NCI-H1092 (cell line): ENCODE measurements at places on chromosomes 5 and 9.

DNA sequence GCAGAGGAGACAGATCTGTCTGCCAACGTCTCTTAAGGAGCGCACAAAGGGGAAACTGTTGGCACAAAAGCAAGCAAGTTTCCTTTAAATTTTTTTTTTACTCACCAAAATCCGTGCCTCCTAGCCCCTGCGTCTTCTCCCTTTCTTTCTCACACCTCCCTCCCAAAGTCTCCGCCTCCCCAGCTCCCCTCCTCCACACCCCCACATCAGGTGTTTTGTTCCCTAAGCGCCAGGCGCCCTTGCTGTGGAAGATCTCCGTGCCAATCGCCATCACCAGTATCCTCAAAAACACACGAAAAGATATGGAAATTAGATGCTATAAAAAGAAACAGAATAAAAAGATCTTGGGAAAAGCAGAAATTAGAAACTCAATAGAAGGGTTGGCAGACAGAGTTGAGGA is 87.6 kb downstream of the DRD1 start:
- no peak for DNase-seq

DNA sequence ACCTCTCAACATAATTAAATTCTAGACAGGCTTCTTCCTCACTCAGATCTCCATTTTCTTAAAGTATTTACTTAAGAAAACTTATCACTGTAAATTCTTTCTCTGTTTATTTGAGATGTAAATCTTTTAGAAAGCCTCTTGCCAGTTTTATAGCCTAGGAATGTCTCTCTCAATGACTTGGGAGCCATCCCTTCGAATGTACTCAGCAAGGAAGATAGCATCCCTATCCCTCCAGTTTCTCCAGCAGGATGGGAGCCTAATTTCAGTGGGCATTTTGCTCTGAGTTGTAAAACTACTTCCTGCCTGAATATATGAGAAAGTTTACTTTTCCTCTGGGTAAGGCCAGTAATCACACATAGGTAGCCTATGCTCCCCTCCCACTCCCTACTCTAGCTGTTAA is 558.5 kb upstream of the ARRDC3 start:
- no peak for DNase-seq

GRCh38 chr5:157177953-157178352 is 2.7 kb upstream of the ITK start:
- DNase-seq, result no peak

- no peak for DNase-seq
These were observed 308.0 kb downstream of the MCTP1 start for GRCh38 chr5:94976853-94977252.

DNA sequence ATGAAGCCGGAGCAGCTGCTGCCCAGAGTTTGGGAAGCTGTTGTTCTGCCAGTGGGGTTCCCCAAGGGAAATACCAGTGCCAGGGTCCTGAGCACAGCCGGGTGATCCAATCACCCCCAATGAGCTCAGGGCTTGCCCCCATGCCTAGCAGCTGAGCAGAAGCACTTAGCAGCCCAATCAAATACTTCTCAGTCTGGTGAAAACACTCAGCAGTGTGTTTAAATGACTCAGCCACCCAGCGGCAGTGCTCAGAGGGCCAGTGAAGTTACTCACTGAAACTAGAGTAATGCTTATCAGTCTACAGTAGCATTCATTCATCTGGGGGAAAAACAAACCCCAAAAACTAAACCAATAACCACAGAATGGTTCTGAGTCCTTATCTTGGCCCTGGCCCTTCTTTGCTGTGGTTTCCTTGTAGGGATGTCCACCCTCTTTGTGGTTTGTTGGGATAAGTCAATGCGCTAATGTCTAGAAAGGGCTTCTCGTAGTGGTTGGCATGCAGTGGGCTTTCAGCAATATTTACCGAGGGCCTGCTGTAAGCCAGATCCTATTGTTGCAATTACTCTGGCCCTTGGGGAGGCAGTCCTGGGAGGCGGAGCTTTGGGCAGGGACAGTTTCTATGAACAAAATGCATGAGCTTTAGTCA is 43.1 kb downstream of the LHX2 start:
- peak; percentile 41 for DNase-seq

- DNase-seq, result no peak
These were observed 197.2 kb downstream of the NXNL2 start for GRCh38 chr9:88732128-88732527.

DNA sequence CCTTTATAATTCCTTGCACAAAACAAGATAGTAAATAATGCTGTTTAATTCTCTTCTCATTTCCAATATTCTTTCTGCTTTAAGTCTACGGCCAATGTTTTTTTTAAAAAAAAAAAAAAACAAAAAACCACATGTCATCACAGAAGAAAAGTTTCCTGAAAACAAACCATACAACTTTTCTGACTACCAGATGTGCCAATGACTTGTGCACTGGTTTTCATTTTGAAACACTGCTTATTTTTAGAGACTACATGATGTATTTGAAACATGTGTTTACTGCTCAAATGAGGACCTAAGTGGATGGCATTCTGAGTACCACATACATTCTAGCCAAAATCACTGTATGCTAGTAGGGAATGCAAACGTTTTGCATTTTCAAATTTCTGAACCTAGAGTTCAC is 167.9 kb downstream of the GLIS3 start:
- DNase-seq, result no peak

DNA sequence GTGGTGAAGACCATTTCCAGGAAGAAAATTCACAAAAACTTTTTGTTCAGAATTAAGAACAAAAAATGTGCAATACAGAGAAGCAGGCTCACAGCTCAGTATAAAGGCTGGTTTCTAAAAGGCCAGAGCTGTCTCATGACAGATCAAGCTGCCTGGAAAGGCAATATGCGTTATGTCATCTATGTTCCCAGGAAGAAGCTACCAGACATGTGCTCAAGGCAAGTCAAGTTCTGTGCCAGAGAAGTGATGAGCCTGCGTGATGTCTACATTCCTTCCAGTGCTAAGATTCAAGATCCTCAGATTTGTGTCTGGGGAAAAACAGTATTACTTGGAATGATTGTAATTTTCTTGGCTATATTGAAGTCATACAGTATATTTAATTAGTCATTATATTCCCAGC is 104.3 kb downstream of the PDE4D start:
- no peak for DNase-seq

DNA sequence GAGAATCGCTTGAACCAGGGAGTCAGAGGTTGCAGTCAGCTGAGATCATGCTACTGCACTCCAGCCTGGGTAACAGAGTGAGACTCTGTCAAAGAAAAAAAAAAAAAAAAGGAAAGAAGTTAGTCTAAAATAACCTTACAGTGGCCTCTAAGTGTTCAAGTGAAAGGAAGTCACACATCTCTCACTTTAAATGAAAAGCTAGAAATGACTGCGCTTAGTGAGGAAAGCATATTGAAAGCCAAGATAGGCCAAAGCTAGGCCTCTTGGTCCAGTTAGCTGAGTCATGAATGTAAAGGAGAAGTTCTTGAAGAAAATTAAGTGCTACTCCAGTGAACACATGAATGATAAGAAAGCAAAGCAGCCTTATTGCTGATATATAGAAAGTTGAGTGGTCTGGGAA is 38.1 kb downstream of the ITGA1 start:
- no peak for DNase-seq

DNA sequence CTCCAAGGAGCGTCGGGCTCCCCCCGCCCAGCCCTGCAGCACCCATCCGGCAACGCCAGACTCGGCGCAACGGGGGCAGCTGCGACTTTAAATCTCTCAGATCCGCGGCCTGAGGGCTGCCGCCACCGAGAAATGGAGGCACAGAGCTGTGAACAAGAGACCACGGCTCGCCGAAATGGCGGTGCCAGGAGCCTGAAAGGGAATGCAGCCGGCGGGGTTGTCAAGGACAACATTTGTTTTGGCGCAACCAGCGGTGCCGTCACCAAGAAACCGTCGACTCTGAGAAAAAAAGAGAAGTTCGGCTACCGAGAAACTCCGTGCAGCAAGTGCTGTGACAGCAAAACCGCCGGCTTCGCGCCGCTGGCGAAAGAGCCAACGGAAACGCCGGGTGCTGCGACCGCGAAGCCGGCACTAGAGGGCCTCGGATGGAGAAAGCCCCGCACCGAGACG is 2.1 kb upstream of the ANXA2R start:
- DNase-seq, result peak; percentile 77

DNA sequence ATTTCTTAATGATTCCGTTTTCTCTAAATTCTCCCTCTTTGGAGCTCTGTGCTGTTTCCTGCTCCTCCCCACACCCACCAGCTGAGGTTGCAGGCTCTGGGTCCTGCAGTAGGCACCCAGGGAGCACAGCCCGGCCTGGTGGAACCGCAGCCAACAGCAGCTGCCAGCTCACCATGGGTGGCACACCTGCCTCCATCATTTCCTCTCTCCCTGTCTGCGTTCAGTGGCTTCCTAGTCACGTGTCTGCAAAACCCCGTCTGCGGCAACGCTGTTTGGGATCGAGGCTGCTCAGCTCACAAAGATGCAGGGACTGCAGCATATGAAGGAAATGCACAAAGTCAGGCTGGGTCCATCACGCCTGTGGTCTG is 367.8 kb downstream of the IRX2 start:
- DNase-seq, result peak; percentile 36

DNA sequence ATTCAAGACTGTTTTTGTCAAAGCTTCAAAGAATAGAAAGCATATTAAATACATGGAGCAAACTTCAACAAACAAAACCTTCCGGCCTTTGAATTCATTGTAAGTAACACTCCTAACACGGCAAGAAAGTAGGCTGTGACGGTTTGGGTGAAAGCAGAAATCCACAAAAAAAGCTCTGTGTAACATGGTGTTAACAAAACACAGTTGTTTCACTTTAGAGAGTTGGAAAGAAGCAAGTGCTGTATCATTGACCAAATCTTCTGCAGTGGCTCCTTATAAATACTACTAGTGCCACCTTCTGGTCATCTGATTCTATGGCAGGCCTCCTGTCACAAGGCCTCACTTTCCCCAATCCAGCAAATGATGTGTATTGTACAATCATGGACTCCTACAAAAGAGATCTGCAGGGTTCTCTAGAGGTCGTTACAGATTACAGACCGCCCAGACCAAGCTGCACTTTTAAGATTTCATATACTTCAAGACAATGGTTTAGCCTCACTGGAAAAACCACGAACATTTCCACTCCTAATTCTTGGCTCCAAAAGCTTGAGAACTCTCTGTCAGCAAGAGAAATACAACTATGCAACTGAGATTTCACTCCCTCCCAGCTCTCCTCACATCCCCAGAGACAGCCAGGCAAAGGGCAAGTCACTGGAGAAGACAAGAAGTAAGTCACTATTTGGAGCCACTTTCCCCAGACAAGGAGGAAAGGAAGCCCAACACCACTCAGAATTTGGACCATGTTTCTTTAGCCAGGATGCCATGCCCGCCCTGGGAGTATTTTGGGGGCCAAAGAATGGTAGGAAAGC is 196.2 kb downstream of the DTWD2 start:
- peak; percentile 9 for DNase-seq

- DNase-seq, result no peak
These were observed 5.5 kb upstream of the SCGB3A1 start for GRCh38 chr5:180596668-180597231.

- DNase-seq, result no peak
These were observed 129.6 kb downstream of the TLE1 start for GRCh38 chr9:81559709-81560108.

DNA sequence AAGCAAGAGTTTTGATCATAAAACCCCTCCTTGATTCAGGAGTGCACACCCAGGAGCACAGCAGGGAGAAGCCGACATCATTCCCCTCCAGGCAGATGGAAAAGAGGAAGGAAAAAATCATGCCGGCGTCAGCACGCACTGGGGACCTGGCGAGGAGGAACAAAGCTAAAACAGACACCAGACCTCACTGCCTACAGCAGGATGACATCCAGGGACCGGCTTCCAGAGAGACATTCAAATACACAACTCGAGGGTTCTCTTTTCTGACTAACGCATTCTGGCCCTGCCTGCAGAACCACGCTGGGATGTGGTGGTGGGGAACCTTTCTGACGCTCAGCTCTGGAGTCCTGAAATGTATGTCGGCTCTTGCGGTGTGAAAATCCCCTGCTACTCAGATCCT is 2.7 kb downstream of the UBAC1 start:
- no peak for DNase-seq

DNA sequence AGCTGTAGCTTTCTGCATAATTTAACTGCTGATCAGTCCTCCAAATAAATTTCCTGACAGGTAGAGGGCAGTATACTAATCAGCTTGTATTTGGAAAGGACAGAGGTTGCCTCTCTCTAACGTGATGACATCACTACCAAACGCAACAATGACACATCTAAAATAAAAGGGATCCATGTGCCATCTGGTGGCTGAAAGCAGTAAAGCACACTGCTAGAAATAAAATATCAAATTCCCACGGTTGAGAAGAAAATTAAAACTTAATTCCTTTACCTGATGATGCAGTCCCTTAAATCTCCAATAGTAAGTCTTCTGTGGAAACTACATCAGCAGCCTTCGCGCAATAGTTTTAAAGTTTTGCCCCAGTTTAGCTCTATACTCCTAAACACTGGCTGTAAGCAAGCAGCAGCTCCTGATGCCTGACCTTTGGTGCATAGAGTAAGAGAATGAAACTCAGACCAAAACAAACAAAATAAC is 54.5 kb downstream of the DIAPH1 start:
- peak; percentile 76 for DNase-seq

- no peak for DNase-seq
These were observed 190.8 kb upstream of the SEMA6A start for GRCh38 chr5:116765441-116765840.

DNA sequence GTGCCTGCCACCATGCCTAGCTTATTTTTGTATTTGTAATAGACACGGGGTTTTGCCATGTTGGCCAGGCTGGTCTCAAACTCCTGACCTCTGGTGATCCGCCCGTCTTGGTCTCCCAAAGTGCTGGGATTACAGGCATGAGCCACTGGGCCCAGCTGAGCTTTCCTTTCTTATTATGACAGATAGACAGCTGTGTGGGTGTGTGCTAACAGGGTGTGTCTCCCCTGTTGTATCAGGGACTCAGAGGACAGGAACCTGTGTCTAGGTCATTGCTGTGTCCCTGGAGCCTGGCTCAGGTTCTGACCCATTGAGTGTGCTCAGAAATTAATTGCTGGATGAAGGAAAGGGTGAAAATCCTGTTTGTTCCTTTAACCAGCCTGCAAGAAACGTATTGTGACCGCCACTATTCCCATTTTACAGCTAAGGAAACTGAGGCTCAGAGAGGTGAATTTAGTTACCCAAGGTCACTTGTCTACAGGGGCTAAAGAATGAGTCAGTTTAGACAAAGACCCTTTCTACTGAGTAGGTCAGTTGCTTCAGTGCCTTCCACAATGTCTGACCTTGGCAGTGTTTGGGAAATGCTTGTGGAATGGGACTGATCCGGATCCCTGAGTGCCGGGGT is 16.8 kb downstream of the NCS1 start:
- DNase-seq, result no peak

GRCh38 chr9:92432972-92433548 is 8.8 kb upstream of the OMD start:
- DNase-seq, result no peak

- no peak for DNase-seq
These were observed 83.5 kb downstream of the TLR4 start for GRCh38 chr9:117787746-117788145.
